T-cell (primary cell): ENCODE measurements at places on chromosomes 4 and X.

- no peak for DNase-seq
Observed at GRCh38 chr4:100576570-100576969, 58.7 kb upstream of the EMCN start.

GRCh38 chrX:134461437-134461836 lies 1.5 kb downstream of the HPRT1 start:
- no peak for DNase-seq

GRCh38 chr4:128583753-128584712 lies 225.5 kb upstream of the JADE1 start:
- no peak for DNase-seq

GRCh38 chrX:40150503-40150902 lies 52.7 kb upstream of the BCOR start:
- no peak for DNase-seq

- no peak for DNase-seq
Observed at GRCh38 chrX:137915466-137915865, 349.5 kb downstream of the ZIC3 start.

DNA sequence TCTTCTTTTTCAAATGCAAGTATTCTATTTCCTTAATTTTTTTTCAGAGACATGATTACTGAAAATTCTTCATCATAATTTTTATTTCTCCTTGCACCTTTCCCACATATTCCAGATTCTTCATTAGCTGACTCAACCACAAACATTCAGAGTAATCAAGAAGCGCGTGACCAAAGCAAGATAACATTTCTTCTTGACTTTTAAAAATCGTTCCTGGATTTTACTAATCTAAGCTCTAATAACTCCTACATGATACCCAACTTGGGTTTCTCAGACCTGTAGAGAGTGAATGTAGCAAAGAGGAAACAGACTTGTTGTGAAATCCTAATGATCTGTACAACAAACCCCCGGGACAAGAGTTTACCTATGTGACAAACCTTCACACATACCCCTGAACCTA lies 615.0 kb downstream of the TMA16 start:
- DNase-seq = no peak

DNA sequence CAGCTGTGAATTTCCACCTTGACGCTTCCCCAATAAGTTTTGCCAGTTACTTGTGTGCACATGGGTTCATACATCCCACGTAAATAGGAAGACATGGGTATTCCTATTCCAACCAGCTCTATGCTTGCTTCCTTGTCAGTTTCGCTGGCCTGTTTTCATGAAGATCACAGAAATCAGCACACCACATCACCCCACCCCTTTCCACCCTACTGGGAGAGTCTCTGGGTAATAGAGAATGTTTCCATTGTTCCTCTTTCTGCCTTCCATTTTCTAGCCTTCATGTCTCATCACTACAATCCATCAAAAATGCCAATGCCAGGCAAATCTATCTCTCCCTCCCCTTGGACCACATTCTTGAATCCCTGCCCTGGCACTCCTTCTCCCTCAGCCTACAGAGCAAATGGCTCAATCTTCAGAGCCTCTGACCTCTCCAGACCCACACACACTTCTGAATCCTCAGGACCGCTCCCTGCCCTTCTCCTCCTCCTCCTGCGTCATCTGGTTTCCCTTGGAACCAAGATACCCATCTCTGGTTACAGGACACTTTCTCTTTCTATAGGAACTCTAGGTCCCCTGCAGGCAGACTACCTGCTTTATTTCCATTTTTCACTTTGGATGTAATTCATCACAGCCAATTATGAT lies 323.3 kb downstream of the DHX15 start:
- no peak for DNase-seq

GRCh38 chr4:94941706-94942105 lies 184.0 kb downstream of the BMPR1B start:
- no peak for DNase-seq

DNA sequence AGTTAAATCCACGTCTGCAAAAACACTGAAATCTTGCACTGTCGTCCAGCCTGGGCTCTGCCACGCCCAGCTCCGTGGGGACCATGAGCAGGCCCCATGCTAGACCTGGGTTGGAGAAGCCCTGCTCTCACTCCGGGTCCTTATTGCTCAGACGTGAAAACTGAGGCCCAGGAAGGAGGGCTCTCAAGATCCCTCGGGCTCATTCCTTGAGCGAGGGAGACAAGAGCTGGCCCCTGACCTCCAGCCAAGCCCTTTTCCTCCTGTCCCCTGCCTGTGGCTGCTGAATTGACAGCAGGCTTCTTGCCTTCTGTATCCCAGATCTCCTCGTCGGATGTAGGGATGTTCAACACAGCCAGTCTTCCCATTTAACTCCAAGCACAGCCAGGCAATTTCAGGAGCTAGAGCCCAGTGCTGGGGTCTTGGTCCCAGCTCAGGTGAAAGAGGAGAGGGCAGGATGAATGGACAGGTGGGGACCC lies 109.5 kb downstream of the CPZ start:
- DNase-seq = no peak

DNA sequence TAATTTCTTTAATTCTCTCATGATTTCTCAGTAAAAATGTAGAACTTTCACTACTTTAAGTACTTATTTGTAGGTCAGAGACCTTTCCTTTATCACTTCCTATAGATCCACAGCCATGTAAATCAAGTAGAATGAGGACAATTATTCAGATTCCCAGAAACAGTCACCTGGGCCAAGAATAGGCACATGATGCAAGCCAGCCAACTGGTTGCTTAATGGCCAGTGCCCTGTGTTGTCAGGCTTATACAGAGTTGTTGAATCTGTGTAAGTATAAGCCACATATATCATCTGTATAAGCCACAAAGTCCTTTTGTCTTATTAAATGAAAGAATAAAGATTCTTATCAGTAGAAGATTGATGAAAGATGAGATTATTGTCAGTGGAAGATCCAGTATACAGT lies 5.2 kb downstream of the BANK1 start:
- no peak for DNase-seq

GRCh38 chrX:44012484-44013096 lies 39.4 kb upstream of the NDP start:
- peak; percentile 7 for DNase-seq

GRCh38 chr4:47482326-47482725 lies 2.7 kb upstream of the ATP10D start:
- no peak for DNase-seq

DNA sequence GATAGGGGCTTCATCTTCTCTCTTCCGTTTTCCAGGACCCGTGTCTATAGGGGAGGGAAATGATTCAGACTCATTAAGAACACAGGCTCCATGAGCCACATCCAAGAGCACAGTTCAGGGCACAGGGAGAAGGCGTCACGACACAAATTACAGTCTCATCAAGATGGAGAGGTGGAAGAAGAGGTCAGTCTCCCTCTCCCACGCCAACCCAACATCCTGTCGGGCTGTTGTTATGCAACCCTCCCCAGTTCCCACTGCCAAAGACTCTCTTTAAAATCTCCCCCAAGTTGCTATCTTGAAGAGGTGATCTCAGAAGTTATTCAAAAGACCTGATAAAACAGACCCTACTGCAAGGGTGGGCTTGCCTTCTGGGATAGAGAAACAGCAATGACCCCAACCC lies 12.6 kb downstream of the ZMYM3 start:
- DNase-seq = no peak

DNA sequence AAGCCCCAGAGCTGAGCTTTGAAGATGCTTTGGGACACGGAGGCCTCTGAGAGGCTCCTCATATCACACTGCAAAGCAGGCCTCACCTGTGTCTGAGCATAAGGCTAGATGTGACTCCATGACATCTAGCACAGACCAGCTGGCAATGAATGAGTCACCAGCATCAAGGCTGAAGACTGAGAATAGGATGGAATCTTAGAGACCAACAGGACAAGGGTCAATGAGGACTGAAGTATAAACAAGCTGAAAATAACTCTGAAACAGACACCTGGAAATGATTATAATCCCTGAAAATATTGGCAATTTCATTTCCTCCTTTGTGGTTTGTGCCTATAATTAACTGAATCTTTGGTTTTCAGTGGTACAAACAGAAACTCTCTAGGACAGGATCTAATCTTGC lies 87.1 kb upstream of the PRPS1 start:
- DNase-seq = no peak

- no peak for DNase-seq
Observed at GRCh38 chr4:158588285-158588684, 66.6 kb downstream of the RXFP1 start.

DNA sequence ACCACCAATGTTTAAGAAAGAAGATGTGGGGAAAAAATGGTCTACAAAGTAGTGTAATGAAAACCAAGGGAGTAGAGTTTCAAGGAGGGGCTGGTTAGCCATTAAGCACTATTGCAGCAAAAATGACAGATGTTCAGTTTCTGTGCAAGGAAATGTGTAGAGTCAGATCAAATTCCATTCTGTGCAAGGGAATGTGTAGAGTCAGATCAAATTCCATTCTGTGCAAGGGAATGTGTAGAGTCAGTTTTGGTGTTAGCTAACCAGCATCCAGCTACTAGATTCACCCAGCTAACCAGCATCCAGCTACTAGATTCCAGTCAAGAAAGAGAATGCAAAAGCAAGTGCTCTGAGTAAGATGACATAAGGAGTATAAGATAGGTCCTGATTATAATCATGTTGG lies 208.8 kb downstream of the COX18 start:
- DNase-seq = no peak

DNA sequence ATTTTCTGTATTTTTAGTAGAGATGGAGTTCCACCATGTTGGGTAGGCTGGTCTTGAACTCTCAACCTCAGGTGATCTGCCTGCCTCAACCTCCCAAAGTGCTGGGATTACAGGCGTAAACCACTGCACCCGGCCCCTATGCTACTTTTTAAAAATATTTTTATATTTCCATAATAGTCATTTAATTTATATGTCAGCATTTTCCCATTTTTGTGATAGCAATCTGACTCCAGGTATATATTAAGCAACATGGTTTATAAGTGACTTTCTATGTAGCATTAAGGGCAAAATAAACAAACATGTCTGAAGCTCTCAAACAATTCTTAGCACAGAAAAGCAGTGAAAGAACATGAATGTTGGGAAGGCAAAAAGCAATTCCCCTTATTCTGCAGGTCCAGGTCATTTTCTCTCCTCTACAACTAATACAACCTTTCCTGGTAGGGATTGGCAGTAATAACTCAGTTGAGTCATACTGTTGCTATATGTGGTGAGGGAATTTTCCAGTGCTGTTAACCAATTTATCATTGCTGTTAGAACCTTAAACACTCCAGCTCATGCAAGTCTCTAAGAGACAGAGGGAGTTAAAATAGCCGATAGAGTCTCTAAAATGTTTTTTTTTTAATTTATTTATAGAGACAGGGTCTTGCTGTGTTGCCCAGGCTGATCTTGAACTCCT lies 24.0 kb downstream of the SMIM14 start:
- DNase-seq = no peak

DNA sequence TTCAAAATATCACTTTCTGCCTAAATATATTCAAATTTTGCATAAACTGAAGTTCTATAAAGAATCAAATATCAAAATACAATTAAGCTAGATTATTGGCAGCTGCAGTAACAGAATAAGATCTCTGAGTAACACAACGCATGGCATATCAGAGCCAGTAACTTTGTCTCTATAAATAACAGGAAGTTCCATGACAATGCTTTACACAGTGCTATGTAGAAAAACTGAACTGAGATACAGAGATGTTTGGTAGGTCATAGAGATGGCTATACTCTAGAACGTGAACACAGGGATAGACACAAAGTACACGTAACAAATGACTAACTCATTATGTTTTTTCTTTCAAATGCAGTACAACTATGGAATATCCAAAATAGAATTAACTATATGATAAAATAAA lies 18.2 kb downstream of the UBE2D3 start:
- DNase-seq = no peak

GRCh38 chr4:111883557-111883999 lies 261.7 kb upstream of the FAM241A start:
- DNase-seq = no peak
